Retina (tissue), 1 donor: ENCODE measurements at places on chromosomes 1 and 21.

- no peak for DNase-seq
These were observed 36.0 kb upstream of the SLAMF9 start for GRCh38 chr1:159990005-159990404.

- DNase-seq, result no peak
These were observed 20.5 kb downstream of the WNT2B start for GRCh38 chr1:112529301-112529700.

DNA sequence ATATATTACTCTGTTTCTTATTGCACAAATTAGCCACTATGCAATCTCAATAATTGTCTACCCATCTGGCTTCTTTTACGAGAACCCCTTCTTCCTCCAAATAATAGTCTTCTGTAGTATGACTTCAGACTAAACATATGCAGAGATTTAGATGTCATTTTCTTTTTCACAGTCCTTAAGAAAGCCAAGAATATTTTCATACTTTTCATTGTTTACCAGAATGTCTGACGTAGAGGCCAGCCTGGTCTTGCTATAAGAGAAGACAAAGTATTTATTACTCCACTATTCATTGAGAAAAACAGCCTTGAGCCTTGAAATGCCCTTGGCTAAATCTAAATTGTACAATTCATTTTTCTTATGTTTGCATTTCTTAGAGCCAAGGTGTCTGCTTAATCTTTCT lies 714.9 kb upstream of the CXADR start:
- DNase-seq, result no peak

GRCh38 chr1:239841631-239842030 lies 250.1 kb upstream of the FMN2 start:
- DNase-seq, result no peak

GRCh38 chr1:157302724-157303123 lies 164.5 kb upstream of the ETV3 start:
- no peak for DNase-seq
